ENCODE measurements at places on chromosomes 4 and X. TPM values are rescaled to one million over a fixed set of nuclear protein-coding genes. Genes with fewer than 3 reads are reported as not detected.

DNA sequence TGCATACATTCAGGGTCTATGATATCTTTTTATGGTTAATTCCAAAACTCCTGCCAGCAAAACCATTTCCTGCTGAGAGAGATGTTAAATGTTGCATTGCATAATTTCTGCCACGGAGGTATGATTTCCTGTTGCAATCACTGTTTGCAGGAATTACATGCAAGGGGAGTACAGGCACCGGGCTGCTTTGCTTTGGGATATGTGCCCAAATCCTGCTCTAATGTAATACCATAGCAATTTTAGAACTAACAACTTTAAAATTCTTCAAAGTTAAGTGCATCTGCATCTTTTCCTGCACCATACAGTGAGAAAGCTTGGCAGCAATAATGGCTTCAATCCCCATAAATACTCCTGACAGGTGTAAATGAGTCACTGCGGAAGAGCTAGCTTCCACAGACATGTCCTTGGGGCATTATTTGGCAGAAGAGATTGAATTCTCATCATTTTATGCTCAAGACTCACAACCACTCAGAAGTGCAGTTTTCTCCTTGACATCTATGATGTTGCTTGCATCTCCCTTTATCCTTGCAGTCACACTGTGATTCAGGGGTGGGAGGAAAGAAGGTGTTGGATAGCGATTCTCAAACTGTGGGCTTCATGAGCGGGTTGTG lies 29.6 kb downstream of the TRIM2 start:
- DNase-seq: no peak

DNA sequence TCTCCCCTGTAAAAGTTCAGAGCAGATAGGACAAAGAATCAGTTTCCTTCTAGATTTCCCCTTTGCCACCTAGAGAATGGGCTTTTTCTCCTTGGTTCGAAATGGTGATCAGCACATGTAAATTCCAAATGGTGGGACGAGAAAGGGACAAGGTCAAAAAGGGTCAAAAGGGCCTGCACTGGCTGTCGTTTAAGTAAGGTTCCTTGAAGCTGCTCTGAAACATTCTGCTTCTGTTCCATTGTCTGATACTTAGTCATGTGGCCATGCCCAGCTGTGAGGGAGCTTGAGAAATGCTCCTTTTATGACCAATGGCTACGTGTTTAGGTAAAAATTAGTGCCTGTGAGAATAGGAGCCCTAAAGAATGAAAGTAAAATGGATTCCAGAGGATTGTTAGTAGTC lies 165.9 kb upstream of the CENPE start:
- DNase-seq: no peak

DNA sequence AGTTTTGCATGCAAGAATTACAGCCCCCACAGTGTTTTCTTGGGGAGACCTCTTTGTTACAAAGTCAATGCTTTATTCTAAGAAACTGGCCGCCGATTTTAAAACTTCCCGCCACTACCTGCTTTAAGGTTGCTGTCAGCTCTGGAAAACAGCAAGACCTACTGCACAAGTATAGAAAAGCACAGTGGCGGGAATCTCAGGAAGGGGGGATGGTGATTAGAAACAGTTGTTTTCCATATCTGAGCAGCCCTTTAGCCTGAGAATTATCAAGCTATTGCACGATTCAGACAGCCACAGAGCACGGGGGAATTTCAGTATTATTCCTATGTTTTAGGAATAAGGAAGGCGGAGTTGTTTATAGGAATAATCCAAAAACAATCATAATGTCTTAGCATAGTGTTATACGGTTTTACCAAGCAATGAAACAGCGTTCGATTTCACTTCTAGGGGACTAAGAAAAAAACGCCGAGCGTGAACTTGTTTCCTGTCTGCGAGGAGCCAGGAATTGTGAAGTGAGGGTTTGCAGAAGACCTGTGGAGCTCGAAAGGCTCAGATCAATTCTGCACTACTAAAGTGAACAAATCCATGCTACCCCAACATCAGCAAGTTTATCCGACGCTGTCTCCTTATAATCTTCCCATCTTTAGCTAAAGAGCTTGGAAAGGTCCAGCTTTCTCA lies 81.3 kb downstream of the HMGN5 start:
- DNase-seq: peak; percentile 22

- DNase-seq: no peak
Measured at GRCh38 chr4:124121461-124121971, 591.0 kb downstream of the ANKRD50 start.

DNA sequence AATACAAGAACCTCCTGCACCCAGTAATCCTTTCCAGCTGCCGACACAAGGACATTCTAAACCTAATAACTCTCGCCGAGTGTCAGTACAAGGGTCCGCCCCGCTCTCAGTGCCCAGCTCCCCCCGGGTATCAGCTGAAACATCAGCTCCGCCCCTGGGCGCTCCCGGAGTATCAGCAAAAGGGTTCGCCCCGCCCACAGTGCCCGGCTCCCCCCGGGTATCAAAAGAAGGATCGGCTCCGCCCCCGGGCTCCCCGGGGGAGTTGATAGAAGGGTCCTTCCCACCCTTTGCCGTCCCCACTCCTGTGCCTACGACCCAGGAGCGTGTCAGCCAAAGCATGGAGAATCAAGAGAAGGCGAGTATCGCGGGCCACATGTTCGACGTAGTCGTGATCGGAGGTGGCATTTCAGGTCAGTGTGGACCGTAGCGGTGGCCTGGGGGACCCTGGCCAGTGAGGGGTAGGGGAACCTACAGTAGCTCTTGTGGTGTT lies at the start of gene MAOA:
TSS of gene MAOA (plus strand) at position 295 of the 490 bp plus-strand sequence. CDS start at position 338, 43 bp downstream.
- peak; percentile 39 for DNase-seq

F11 gene
- polyA plus RNA-seq: 1.9 TPM

ARR3 gene
- 1.7 TPM for polyA plus RNA-seq

ARFIP1 gene
- polyA plus RNA-seq: 36.8 TPM
